Bronchial epithelial cell (primary cell): ENCODE measurements at places on chromosomes 3 and 15. TPM values are rescaled to one million over a fixed set of nuclear protein-coding genes. Genes with fewer than 3 reads are reported as not detected.

Gene CPN2
- not detected in 2 replicates for total RNA-seq

Gene ALG3
- total RNA-seq, result 21.6 and 36.9 TPM in 2 replicates

DNA sequence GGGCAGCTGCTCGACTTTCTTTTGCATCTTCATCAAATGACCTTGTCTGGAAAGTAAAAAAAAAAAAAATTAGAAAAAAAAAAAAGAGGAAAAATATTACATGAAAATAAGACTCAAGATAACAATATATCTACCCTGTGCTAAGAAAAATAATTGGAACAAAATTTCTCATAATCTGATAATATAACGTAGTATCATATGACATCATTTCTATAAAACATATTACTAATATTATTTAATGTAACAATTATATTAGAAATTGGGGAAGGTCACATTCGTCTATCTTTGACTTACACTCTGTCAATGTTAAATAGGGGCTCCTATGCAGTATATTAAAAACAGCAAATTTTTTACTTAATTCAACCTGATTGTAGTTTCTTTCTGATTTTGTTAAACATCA, 44.1 kb downstream of the INO80 start:
- no peak for DNase-seq

DNA sequence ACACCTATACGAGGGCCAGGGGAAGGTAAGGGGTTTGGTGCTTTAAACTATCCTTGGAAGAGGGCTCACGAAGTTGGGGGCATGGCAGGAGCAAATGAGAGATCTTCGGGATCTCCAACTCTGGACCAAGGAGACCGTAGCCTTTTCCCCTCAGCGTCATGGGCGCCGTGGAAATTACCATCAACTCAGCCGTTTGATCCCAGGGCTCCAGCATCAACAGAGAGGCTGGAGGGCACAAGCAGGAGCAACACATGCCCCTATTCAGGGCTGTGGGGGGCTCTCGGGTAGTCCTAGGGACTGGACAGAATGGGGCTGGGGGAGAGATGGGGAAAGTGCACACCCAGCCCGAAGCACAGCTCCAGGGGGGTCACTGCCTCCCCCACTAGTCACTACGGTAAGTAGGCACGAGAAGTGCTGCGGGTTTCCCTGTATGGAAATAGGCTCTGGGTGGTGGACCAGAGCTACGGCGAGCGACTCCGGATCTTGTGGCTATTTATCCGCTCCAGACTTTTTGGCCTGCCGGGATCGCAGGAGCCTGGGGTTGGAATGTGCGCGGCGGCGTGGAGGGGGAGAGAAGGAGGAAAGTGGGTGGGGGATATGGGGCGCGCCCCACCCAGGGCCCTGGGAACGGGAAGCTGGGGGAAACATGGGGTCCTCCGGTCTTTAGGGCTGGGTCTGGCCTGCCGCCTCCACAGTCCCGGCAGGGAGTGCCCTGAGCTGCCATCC, 539 bp upstream of the LAMB2 start:
- peak; percentile 81 for DNase-seq

DNA sequence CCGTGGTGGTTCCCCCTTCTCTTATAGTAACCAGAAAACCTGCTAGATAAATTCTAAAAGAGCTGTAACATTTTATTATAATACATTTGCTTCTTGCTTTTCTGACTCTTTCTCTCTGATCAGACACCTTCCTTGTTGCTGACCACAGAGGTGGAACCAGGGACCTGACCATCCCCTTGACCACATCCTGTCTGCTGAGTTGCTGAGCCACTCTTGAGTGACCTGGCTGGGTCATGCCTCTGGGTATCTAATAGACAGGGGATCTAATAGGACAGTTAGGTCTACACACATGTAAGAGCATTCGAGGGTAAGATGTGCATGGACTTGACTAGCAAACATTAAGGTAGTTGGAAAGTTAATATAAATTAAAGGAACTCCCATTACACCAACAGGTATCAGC, 22.8 kb upstream of the TRIM59 start:
- no peak for DNase-seq

GRCh38 chr3:20558161-20558560, 372.2 kb upstream of the SGO1 start:
- no peak for DNase-seq

- peak; percentile 97 for DNase-seq
These were observed 148.0 kb upstream of the TBL1XR1 start for GRCh38 chr3:177345049-177345972.

DNA sequence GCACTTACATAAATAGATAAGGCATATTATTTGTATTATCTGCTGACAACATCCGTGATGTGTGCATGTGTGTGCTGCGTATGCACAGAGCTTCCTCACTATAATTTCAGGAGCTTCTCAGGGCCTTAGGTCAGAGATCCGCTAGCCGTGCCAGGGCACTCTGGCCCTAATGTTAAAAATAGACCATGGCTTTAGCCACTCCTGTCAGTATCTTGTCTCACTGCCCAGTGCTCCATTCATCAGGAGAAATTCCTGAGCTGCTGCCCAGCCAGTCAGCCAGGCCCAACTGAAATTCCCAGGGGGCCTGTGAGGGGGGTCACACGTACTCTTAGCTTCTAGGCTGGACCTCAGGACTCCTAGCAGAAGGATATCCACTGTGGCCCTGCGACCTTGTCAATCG, 70.0 kb upstream of the ABHD2 start:
- no peak for DNase-seq

GRCh38 chr3:64954995-64955636, 267.3 kb upstream of the ADAMTS9 start:
- peak; percentile 8 for DNase-seq

GRCh38 chr3:23916152-23916885, 471 bp downstream of the NKIRAS1 start:
- DNase-seq, result no peak

- DNase-seq, result peak; percentile 95
These were observed 22.3 kb upstream of the CFAP161 start for GRCh38 chr15:81111510-81112470.

DNA sequence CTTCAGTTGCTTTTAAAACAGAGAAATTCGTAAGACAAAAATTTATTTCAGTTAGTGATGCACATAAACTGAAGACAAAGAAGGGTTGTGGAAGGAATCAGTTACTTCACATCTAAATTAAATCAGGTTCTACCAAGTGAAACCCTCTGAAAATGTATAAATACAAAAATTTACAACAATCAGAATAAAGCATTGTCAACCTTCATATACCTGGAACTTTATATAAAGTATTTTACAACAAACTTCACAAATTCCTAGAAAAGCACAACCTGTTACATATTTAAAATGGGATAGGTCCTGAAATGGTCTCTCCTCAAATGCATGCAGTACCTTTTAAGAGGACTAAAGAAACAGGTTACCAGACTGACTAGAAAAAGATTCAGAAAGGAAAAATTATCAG, 26.9 kb downstream of the ATOSA start:
- DNase-seq, result no peak

- DNase-seq, result peak; percentile 14
These were observed 75.7 kb upstream of the BNIP2 start for GRCh38 chr15:59764775-59765174.

- peak; percentile 31 for DNase-seq
These were observed 557 bp downstream of the TFG start for GRCh38 chr3:100709842-100710260.

GRCh38 chr15:70406617-70407335, 309.1 kb upstream of the TLE3 start:
- DNase-seq, result no peak

GRCh38 chr3:188125076-188125475, 28.9 kb upstream of the LPP start:
- DNase-seq, result no peak

- DNase-seq, result no peak
These were observed 26.2 kb downstream of the PSTPIP1 start for GRCh38 chr15:77021088-77021481.

DNA sequence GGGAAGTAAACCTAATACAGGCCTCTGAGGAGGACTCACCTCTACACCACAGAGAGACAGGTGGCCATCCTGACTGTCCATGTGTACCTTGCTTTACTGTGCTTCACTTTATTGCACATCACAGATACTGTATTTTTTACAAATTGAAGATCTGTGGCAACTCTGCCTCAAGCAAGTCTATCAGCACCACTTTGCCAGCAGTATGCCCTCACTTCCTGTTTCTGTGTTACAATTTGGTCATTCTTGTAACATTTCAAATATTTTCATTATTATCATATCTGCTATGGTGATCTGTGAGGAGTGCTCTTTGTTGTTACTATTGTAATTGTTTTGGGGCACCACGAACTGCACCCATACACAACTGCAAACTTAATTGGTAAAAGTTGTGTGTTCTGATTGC, 78.0 kb downstream of the BBX start:
- DNase-seq, result no peak

DNA sequence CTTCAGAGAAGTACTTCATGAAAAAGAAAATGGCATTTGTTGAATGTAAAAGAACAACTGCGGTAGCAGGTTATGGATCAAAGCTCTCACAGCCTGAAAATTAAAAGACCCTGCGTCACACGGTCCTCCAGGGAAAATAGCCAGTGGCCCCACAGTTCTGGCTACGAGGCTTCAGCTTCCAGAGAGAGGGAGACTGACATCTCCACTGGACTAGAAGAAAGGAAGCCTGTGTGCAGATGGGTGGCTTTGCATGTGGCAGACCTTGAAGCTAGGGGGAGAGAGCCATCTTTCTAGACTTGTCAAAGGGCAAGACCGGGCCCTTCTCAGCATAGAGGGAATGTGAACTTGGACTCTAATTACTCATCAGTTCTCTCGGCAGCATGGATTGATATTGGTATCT, 159.4 kb downstream of the SLCO3A1 start:
- no peak for DNase-seq

GRCh38 chr3:110478377-110479054, 593.1 kb upstream of the NECTIN3 start:
- DNase-seq, result peak; percentile 57

GRCh38 chr3:140568842-140569520, 108.9 kb upstream of the TRIM42 start:
- no peak for DNase-seq

GRCh38 chr3:89802881-89803280, 695.5 kb downstream of the EPHA3 start:
- DNase-seq, result no peak
